Thymus (tissue), 14 donors: ENCODE measurements at places on chromosomes 3 and 15. TPM values are rescaled to one million over a fixed set of nuclear protein-coding genes. Genes with fewer than 3 reads are reported as not detected.

Gene PTH1R
- polyA plus RNA-seq = 6.9 TPM

Gene TM4SF18
- 0.66 TPM for polyA plus RNA-seq

Gene REC114
- polyA plus RNA-seq = 0.07 TPM

Gene GPR176
- 3.5 TPM for polyA plus RNA-seq

Gene TRANK1
- 6.8 TPM for polyA plus RNA-seq

Gene CDCP1
- polyA plus RNA-seq = 2.3 TPM

GRCh38 chr3:62632510-62633294, 242.5 kb downstream of the CADPS start:
- H3K4me1 ChIP-seq = no peaks in the 10 kb centered on the region
- DNase-seq = no peak
- no peaks in the 10 kb centered on the region for H3K36me3 ChIP-seq

- no peak for DNase-seq
- no peak overlapping the region for H3K4me3 ChIP-seq
- H3K27me3 ChIP-seq = no peaks in the 10 kb centered on the region
- no peaks in the 10 kb centered on the region for H3K4me1 ChIP-seq
These were observed 91.0 kb downstream of the RAD18 start for GRCh38 chr3:8872261-8872660.

- H3K4me1 ChIP-seq = no peaks in the 10 kb centered on the region
- no peak overlapping the region for H3K27ac ChIP-seq
- no peaks in the 10 kb centered on the region for H3K27me3 ChIP-seq
- no peak for DNase-seq
- no peak overlapping the region for H3K4me3 ChIP-seq
- no peaks in the 10 kb centered on the region for H3K36me3 ChIP-seq
These were observed 129.4 kb downstream of the STT3B start for GRCh38 chr3:31661993-31662670.

DNA sequence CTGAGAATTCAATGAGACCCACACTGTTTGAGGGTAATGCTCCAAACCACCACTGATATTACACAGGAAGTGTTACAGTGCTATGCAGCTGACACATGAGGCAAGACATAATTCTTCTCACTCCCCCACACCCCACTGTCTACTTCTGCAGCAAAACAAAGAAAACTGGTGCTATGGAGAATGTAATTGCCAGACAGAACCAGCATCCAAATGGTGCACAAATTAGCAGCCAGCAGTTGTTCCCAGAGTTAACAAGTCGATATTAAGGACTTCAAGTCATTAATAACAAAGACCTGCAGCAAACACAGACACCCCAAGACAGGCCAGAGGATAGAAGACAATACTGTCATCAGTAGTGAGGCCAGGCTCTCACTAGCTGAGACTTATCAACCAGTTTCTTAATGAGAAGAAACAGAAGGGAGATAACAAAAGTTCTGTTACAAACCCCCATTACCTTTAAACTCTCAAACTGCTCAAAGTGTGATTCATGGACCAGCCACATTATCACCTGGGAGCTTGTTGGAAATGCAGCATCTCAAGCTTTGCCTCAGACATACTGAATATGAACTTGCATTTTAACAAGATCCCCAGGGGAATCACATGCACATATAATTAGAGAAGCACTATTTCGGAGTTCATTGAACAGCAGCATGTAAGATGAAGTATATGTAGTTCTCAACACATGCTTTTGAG, 58.7 kb upstream of the FNDC3B start:
- no peaks in the 10 kb centered on the region for H3K36me3 ChIP-seq
- no peak for DNase-seq
- no peak overlapping the region for H3K4me3 ChIP-seq
- no peaks in the 10 kb centered on the region for H3K4me1 ChIP-seq
- no peaks in the 10 kb centered on the region for H3K27me3 ChIP-seq

- no peak overlapping the region for H3K27ac ChIP-seq
- H3K36me3 ChIP-seq = no peaks in the 10 kb centered on the region
- no peaks in the 10 kb centered on the region for H3K4me1 ChIP-seq
- no peak for DNase-seq
These were observed 91.7 kb upstream of the IGSF10 start for GRCh38 chr3:151552589-151552988.

DNA sequence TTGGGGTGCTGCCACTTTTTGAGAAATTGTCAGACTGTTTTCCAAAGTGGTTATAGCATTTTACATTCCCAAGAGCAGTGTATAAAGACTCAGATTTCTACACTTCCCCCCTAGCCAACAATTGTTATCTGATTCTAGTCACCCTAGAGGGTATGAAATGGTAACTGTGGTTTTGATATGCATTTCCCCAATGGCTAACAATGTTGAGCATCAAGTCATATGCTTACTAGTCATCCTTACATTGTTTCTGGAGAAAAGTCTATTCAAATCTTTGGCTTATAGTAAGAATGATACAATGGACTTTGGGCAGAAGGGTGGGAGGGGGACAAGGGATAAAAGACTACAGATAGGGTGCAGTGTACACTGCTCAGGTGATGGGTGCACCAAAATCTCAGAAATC, 73.3 kb downstream of the CSNK1G1 start:
- H3K36me3 ChIP-seq = no peaks in the 10 kb centered on the region
- no peak for DNase-seq
- no peaks in the 10 kb centered on the region for H3K27me3 ChIP-seq
- no peak overlapping the region for H3K27ac ChIP-seq

DNA sequence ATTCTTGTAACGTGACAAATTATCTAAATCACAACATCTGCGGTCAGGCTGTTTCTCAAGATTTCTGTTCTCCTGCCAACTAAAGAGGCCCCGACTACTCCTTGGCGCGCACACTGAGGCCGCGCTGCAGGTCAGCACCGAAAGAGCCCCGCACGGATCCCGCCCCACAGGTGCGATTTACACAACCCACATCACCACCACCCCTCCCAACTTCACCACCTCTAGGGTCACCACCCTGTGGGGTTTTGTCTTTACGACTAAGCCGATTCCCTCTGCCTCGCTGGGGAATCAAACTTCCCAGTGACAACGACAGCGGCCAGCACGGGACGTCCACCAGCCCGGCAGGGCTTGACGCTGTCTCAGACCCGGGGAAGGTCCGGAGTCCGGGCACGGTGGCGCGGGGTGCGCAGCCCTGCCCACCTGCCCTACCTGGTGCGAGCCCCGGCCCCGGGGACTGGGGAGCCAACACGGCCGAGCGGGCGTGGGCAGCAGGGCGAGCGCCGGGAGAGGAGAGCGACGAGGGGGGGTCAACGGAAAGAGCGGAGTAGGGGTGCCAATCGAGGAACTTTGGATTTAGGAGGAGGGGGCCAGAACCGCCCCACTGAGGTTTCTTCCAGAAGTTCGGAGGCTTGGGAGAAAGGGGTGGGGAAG, 764 bp downstream of the UACA start:
- H3K27ac ChIP-seq = no peak overlapping the region
- H3K36me3 ChIP-seq = no peaks in the 10 kb centered on the region
- H3K27me3 ChIP-seq = peaks cover 26% of the 10 kb centered on the region
- no peak for DNase-seq
- peak overlapping the region; percentile 41 for H3K4me3 ChIP-seq
